Colonic mucosa (tissue), 4 donors: ENCODE measurements at places on chromosomes 1 and 21. TPM values are rescaled to one million over a fixed set of nuclear protein-coding genes. Genes with fewer than 3 reads are reported as not detected.
A peak's percentile ranks its signal among the peaks of the same experiment; 100 is the strongest.

RCSD1 gene
- total RNA-seq = 4.7 TPM

TNFRSF14 gene
- 145 TPM for total RNA-seq

ITLN2 gene
- total RNA-seq = not detected

AMY1B gene
- total RNA-seq = not detected

GABRD gene
- 0.15 TPM for total RNA-seq

PLPPR4 gene
- total RNA-seq = 0.48 TPM

FAM72C gene
- 2.8 TPM for total RNA-seq

TRAF3IP3 gene
- total RNA-seq = 2.0 TPM

GNG4 gene
- 6.9 TPM for total RNA-seq

LAMC1 gene
- 54.6 TPM for total RNA-seq

DNA sequence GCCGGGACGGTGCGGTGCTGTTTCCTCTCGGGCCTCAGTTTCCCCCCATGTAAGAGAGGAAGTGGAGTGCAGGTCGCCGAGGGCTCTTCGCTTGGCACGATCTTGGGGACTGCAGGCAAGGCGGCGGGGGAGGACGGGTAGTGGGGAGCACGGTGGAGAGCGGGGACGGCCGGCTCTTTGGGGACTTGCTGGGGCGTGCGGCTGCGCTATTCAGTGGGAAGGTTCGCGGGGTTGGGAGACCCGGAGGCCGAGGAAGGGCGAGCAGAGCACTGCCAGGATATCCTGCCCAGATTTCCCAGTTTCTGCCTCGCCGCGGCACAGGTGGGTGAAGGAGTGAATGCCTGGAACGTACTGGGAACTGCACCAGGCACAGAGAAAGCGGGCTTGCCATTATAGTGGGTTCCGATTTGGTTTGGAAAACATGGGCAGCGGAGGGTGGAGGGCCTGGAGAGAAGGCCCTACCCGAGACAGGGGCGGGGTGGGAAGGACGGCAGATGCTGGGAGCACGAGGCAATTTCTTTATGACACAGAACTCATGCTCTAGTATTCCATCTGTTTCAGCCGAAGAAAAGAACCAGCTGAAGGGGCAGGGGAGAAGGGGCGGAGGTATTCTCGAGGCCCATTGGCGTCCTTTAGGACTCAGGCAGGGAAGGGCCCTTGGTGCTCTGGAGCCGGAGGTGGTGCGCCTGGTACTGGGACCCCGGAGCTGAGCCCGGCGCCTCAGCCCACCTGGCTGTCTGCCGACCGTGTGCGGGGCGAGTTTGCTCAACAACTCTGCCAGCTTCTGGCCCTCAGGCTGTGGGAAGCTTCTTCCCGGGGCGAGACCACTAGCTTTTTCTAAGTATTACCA lies 960 bp downstream of the PCSK9 start:
- peak; percentile 42 for DNase-seq

GRCh38 chr1:115429884-115430283 lies 91.8 kb upstream of the NGF start:
- no peak for DNase-seq

GRCh38 chr1:5857011-5857410 lies 135.2 kb downstream of the NPHP4 start:
- DNase-seq = no peak

- no peak for DNase-seq
Observed at GRCh38 chr1:61626816-61627215, 98.1 kb downstream of the TM2D1 start.

- no peak for DNase-seq
Observed at GRCh38 chr1:231781892-231782291, 155.3 kb downstream of the DISC1 start.

GRCh38 chr1:204502241-204502640 lies 7.6 kb upstream of the PIK3C2B start:
- DNase-seq = no peak

DNA sequence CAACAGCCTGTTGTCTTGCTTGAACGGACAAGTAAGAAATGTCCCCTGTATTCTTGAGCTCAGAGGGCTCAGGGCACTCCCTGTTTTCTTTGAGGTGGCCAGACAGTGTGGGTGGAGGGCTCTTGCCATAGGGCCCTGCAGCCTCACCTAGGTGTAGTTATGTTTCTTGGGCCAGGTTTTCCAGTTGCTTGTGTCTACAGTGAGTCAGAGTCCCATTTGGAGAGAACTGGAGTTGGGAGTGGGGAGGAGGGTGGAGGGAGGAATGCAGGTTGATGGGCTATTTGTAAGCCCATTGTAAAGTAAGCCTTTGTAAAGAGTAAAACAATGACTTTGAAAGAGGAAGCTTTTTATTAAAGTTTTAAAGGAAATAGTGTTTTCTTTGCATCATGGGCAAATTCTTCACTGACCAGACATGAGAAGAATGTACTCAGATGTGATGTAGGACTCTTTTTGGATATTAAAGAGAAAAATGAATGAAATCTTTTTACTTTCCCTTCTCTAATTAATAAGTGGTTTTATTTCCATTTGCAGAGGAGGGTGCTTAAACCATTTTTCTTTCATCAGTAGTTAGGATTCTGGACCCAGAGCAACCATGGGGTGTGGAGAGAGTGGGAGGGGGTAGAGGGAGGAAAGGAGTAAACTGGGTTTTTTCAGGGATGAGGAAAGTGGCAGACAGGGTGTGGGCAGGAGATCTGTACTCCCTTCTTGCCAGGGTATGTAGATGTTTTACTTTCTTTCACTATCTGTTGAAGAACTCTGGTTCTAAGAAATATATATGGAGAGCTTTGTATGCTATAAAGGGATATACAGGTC lies 45.1 kb upstream of the MACF1 start:
- DNase-seq = peak; percentile 55

GRCh38 chr21:32578107-32578691 lies 7.1 kb downstream of the TCP10L start:
- DNase-seq = peak; percentile 36

DNA sequence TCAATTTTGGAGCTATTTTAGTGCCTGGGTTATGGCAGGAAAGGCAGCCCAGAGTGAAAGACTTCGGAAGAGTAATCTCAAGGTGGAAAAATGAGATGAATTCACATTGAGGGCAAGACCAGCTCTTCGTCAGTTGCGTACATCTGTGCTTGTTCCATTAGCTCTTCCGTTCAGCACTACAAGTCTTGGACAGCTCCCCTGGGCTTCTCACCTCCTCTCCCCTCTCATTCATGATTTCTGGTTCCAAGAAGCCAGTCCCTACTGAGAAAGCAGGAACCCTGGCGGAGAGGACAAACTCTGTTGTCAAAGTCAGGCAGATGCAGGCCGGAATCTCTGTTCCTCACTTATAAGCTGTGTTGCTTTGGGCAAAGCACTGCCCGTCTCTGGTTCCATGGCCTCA lies 76.5 kb downstream of the ACTL8 start:
- DNase-seq = peak; percentile 22

DNA sequence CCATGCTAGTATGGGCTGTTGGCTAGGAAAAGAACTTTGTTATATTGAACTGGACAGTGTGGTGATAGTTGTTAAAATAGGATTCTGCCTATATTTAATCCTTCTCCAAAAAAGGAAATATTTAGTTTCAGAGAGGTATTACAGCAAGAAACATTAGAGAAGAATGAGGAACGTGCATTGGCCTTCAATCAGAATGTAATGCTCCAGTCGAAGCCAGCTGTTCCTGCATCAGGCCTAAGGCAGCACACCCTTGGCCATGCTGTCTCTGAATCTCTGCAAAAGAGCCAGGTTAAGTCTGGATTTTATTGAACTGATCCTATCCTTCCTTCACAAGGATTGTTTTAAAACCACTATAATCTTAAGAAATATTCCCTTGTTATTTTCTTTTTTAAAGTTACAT lies 35.3 kb upstream of the RALGPS2 start:
- no peak for DNase-seq

DNA sequence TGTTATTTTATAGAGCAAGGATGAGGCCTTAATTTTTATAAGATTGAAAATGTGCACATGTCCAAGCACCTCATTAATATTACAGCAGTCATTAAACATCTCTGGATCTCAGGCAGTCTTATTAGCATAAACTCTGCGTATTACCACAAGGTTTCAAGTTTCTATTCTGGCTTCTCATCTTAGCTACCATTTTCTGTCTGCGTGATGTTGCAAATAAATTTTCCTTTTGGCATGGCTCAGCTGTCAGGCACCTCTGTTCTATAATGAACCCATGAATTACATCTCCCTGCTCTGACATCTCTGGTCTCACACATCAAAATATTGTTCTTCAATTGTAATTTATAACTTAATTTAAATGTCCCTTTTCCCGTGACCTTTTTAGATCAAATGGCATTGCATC lies 156.5 kb downstream of the SLC45A1 start:
- no peak for DNase-seq

DNA sequence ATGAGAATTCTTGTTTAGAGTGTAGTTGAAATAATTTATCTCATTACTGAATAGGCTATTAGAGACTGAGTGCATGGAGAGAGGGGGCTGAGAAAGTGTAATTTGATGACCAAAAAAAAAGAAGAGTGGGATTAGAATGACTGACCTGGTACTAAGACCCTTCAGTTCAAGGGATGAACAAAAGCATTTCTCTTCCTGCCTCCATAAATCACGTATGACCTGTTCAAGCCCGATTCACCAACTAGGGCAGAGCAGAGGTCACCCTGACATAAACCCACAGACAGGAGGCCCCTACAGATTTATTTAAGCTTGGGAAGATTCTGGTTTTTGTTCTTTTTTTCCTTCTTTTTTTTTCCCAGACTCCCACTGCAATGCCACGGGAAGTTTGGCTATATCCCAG lies 123.7 kb upstream of the COP1 start:
- DNase-seq = no peak

DNA sequence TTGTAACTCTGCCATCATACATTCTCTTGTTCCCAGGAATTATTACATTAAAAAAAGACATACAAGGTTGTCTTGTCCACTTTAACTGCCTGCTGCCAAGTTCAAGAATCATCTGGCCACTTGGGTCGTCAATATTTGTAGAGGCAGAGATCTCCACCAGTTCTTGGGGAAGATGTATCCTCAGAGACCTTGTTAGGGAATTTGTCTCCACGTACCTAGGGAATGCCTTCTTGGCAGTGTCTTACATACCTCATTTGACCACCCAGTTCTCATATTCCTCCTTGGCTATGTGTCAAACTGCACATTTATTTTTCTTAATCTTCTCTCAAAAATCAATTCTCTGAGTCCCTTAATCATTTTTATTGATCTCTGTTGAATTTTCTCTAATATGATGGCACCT lies 266.0 kb downstream of the SPATA17 start:
- no peak for DNase-seq

GRCh38 chr1:36602184-36602583 lies 119.5 kb upstream of the CSF3R start:
- no peak for DNase-seq

- DNase-seq = peak; percentile 89
Observed at GRCh38 chr1:213987422-213987926, 299 bp upstream of the PROX1 start.

GRCh38 chr1:221045842-221046831 lies 166.9 kb downstream of the HLX start:
- DNase-seq = no peak

GRCh38 chr1:28126783-28127490 lies 38.5 kb upstream of the EYA3 start:
- DNase-seq = no peak

DNA sequence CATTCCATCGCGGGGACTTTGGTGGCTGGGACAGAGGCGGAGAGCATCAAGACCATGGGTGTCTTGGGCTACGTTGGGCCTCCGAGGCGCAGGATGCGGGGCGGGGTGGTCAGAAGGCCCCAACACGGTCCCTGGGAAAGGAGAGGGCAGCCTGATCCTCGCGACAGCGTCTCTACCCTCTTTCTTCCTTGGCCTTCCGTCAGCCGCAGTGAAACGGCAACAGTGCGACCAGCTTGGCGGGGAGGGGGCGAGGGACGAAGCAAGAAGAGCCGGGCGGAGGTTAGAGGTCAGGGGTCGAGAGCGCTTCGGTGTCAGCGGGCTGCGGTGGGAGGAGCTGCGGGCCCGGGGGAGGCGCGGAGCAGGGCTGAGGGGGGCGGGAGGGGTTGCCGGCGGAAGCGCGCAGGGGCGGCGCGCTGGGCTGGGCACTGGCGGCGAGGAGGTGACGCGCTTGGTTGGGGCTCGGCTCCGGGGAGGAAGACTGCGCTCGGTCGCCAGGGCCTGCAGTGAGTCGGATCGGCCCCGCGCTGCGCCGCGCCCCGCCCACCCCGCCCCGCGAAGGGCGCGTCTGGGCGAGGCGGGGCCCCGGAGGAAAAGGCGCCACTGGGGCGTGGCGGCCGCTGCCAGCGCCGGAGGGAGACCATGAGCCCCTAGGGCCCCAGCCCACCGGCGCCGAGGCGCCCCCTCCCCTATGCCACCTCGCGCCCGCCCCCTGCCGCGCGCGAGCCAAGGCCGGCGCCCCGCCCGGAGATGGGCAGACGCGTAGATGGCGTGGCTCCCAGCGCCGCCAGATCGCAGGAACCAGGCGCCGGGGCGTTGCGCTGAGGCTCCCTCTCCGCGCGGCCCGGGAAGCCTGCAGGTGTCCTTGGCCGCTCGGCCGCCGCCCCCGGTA lies at the start of gene KCNC4:
KCNC4 (plus strand) TSS at position 600 of the 889 bp plus-strand sequence. CDS start 1,186 bp downstream, outside the sequence.
- DNase-seq = peak; percentile 90
